ENCODE measurements at places on chromosomes 7 and 10.
A peak's percentile ranks its signal among the peaks of the same experiment; 100 is the strongest.

GRCh38 chr10:101267290-101267680 lies 38.0 kb upstream of the LBX1 start:
- no peak for DNase-seq

- no peak for DNase-seq
These were observed 44.1 kb upstream of the MSRB2 start for GRCh38 chr10:23051278-23051677.

- DNase-seq, result peak; percentile 44
These were observed 176.1 kb downstream of the CHN2 start for GRCh38 chr7:29370531-29371314.

- peak; percentile 57 for DNase-seq
These were observed 6.7 kb downstream of the SKIDA1 start for GRCh38 chr10:21518641-21519396.

GRCh38 chr7:137235434-137235833 lies 108.1 kb downstream of the PTN start:
- DNase-seq, result no peak

- no peak for DNase-seq
These were observed 208.2 kb downstream of the PARD3 start for GRCh38 chr10:34606890-34607289.

GRCh38 chr10:111102359-111102837 lies 25.6 kb downstream of the ADRA2A start:
- DNase-seq, result no peak

DNA sequence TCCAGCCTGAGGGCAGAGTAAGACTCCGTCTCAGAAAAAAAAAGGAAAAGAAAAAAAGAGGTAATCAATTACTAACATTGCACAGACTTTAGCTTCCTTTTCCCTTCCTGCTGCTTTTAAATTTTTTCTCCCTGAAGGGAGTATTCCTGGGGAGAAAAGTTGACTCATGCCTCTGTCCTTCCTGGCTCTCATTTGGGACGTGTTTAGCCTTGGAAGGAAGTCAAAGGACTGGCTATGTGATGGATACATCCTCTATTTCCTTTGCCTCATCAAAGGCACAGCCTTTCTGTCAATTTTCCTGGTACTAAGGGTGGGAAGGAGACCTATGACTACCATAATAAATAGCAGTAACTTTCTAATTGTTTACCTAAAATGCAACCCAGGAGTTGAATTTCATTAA lies 77.6 kb downstream of the ITGA8 start:
- no peak for DNase-seq

GRCh38 chr7:79227044-79227443 lies 226.4 kb downstream of the MAGI2 start:
- no peak for DNase-seq

DNA sequence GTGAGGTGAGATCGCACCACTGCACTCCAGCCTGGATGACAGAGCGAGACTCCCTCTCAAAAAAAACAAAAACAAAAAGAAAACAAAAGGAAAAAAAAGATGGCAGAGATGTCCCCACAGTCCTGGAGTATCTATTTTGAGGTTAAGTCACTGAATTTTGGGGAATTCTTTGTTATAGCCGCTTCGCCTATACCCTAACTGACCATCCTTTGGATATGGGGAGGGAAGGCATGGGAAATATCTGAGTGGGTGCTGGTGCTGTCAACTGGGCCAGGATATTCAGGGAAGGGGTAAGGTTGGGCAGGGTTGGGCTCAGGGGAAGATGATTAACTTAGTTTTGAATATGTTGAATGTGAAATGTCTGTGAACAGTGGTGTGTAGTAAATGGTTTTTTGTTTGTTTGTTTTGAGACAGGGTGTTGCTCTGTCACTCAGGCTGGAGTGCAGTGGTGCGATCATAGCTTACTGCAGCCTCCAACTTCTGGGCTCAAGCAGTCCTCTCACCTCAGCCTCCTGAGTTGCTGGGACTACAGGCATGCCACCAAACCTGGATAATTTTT lies 8.3 kb upstream of the GNB2 start:
- DNase-seq, result no peak

DNA sequence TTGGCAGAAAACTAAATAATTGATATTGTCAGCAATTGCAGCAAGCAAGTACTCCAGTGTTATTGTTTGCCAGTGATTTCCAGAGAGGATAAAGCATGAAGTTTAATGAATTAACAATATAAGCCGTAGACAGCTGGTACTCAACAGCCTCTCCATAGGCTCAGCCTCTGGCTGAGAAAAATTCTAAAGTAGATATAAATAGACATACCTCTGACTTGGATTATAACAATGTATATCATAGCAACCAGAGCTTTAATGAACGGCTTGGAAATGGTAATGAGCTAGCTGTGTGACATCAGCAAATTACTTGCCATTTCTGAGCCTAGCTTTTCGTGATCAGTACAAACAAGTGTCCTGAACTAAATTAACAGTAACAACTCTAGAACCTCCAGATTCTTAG lies 1055.4 kb upstream of the AUTS2 start:
- DNase-seq, result peak; percentile 89
